ENCODE measurements at places on chromosomes 6 and 20. TPM values are rescaled to one million over a fixed set of nuclear protein-coding genes. Genes with fewer than 3 reads are reported as not detected.

DNA sequence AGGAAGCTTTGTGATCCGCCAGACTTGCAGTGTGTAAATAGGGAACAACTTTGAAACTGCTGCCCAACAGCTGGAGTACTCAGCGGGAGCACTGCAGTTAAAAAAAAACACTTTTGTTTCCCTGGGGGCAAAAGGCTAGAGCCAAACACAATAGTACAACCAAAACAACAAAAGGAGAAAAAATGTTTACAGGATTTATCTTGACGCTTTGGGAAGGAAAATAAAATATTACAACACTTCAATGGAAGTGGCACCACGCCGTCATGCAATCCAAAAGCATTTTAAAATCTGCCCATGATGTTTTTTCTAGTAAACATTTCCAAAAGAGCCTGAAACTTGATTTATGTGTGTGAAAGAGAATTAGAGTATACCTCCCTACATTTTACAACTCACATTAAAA is 26.0 kb downstream of the PTPRK start:
- DNase-seq, result peak; percentile 53

GRCh38 chr20:54266844-54267243 is 59.0 kb downstream of the PFDN4 start:
- DNase-seq, result no peak

DNA sequence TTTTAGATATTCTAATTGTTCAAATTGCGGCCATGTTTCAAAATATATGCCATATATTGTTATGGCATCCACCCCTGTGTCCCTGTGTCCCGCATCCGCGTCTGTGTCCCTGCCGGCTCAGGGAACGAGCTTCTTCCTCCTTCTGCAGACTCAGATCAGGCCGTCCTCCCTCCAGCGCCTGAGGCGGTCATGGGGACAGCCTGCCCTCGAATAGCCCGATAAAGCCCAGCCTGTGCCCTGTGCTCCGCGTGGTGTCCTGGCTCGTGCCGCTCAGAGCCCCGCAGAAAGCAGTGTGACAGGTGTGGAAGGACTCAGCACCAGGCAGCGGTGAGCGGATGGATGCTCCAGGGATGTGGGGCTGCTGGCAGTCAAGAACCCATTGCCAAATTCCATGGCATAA is 663.4 kb upstream of the DEFB115 start:
- peak; percentile 6 for DNase-seq

- DNase-seq, result no peak
These were observed 465.8 kb downstream of the FRK start for GRCh38 chr6:115594891-115595290.

Gene HLA-DPB1
- 19.8 TPM for polyA plus RNA-seq

GRCh38 chr20:19022791-19023448 is 189.5 kb upstream of the SLC24A3 start:
- no peak for DNase-seq

DNA sequence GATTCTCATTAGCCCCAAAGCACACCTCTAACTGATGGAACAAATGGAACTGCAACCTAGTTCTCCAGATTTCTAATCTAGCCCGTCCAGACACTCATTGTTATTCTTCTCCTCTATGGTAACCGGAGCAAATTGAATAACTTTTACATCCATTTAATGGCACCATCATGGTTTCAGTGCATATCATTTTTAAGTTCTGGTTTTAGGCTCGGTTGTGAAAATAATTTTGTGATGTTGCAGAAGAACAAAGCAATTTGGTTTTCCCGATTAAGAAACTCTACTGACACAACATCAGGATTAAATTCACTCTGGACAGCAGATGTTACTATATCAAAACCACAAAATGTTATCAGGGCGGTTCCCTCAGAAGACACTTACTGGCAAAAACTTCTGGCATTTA is 42.5 kb upstream of the HBS1L start:
- DNase-seq, result no peak

Gene EEF1A2
- 1.3 TPM for polyA plus RNA-seq

- DNase-seq, result no peak
These were observed 19.9 kb upstream of the PREX1 start for GRCh38 chr20:48847498-48848205.

DNA sequence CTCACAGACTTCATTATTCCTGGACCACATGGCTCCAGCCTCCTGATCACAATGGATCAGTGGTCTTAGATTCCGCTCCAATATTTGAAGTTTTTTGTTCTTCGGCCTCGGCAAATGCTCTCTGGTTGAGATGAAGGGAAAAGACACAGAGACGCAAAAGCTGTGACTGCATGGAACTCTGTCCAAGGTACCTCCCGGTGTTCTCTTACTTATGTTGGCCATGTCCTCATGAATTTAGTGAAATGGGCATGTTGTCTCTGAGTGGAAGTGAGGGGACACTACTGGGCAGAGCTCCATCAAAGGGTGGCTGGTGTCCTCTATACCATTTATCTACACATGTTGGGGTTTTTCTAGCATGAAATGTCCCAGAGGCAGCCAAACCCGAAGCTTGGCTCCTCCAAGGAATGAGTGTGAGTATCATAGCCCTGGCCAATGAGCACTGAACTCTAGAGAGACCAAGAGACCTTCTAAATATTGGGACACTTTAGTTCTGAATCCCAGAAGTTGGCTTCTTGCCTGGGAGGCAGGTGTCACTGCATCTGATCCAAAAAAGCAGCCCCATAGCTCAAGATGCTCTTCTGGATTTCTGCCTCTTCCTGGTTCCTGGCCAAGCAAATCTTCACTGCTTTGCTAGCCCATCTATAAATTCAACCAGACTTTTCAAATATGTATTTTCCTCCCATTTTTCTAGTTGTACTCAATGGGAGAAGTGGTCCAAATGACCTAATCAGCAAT is 34.1 kb downstream of the HLA-G start:
- no peak for DNase-seq

Gene BTBD9
- 4.2 TPM for polyA plus RNA-seq

GRCh38 chr20:49904440-49905214 is 10.7 kb downstream of the SPATA2 start:
- no peak for DNase-seq

- DNase-seq, result no peak
These were observed 60.3 kb downstream of the ERMARD start for GRCh38 chr6:169811521-169812256.

- no peak for DNase-seq
These were observed 38.5 kb downstream of the SUN5 start for GRCh38 chr20:32965581-32966373.

DNA sequence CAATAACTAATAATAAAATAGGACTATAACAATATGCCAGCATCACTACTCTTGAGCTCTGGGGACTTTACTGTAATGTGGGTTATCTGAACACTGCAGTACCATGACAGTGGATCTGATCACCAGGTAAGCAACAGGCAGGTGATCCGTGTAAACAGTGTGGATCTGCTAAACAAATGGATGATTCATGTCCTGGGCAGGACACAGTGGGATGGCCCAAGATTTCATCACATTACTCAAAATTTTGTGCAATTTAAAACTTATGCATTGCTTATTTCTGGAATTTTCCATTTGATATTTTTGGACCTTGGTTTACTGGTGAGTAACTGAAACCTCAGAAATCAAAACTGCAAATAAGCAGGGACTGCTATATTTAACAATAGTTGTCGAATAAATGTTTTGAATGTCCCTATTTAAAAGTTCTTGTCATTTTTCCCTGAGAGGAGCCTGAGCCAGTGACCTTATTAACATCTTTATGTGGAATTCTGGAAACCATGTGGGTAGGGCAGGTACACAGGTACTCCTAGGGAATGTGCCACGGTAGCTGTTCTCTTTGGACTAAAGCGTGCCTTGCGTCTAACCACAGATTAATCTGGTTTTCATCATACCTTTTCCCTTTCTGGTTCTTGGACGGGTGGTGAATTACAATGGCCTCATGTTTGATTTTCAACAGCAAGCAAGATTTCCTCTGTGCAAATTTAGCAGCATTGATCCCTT is 214.5 kb upstream of the SASH1 start:
- DNase-seq, result no peak

Gene SPATS1
- not detected for polyA plus RNA-seq

DNA sequence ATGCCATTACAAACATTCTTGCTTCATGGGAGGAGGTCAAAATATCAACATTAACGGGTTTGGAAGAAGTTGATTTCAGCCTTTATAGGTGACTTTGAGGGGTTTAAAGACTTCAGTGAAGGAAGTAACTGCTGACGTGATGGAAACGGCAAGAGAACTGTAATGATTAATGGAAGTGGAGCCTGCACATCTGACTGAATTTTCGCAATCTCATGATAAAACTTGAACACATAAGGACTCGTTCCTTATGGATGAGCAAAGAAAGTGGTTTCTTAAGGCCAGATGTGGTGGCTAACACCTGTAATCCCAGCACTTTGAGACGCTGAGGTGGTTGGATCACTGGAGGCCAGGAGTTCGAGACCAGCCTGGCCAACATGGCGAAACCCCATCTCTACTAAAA is 226.1 kb downstream of the BCAS1 start:
- DNase-seq, result no peak

DNA sequence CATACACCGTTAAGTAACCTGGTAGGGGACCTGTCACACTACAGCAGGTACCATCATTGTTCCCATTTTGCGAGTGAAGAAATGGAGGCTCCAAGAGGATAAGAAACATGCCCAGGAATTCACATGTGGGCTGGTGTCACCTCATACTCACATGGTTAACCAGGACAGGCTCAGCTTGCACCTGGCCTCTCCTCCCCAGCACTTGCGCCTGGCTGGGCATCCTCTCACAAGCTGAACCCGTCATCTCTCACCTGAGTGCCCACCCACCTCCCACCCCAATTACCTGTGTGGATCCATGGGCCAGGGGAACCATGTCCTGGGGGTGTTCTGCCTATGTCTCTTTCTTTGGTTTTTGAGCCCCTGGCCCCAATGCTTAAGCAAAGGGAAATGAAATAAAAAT is 1.5 kb downstream of the SFTA2 start:
- no peak for DNase-seq

DNA sequence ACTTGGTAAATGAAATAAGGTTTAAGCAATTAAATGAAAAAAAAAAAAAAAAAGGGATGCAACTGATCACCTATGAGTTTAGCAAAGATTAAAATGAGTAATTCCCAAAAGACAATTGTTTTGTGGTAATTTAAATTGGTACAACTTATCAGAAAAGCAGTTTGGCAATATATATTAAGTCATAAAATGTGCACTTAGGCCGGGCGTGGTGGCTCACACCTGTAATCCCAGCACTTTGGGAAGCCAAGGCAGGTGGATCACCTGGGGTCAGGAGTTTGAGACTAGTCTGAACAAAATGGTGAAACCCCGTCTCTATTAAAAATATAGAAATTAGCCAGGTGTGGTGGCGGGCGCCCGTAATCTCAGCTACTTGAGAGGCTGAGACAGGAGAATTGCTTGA is 7.9 kb downstream of the PHACTR2 start:
- no peak for DNase-seq

Gene EYS
- 0.35 TPM for polyA plus RNA-seq

GRCh38 chr6:53412751-53413150 is 64.0 kb upstream of the ELOVL5 start:
- DNase-seq, result no peak

Gene ADGRB3
- 0.63 TPM for polyA plus RNA-seq

- peak; percentile 53 for DNase-seq
These were observed 270.2 kb downstream of the SMOC2 start for GRCh38 chr6:168711049-168711640.

Gene HCRTR2
- polyA plus RNA-seq, result 0.15 TPM

Gene RUNX2
- 0.80 TPM for polyA plus RNA-seq

Gene HBS1L
- 59.9 TPM for polyA plus RNA-seq

DNA sequence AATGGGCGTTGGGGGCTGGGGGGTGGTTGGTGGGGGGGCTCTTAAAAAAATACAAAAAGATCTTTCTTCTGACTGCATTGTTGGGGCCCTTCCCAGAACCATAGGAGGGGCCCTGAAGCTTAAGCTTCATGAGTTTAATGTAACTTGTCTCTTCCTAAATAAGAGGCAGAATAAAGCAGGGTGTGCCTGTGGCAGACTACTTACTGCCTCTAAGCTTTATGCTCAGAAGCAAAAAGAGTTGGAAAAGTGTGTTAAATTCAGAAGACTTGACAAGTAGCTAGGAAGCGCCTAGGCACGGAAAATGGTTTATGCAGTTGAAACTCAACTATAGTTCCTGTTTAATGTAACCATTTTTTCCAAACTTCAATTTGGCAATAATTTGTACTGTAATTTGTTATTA is 44.5 kb downstream of the TIAM2 start:
- no peak for DNase-seq

Measured in GM23338 (cell line).